ENCODE measurements at places on chromosomes 12 and 14. TPM values are rescaled to one million over a fixed set of nuclear protein-coding genes. Genes with fewer than 3 reads are reported as not detected.

Gene CIROP
- not detected for total RNA-seq

Gene GOLGA5
- total RNA-seq, result 14.7 TPM

Gene OR4N2
- total RNA-seq, result not detected

Gene C12orf56
- total RNA-seq, result not detected

Gene CISTR
- not detected for total RNA-seq

Gene KRT3
- not detected for total RNA-seq

Gene SERPINA9
- total RNA-seq, result not detected

Gene INHBE
- 0.81 TPM for total RNA-seq

Gene KLRG1
- total RNA-seq, result 5.2 TPM

Gene SDS
- total RNA-seq, result not detected

Gene NUAK1
- total RNA-seq, result not detected

Gene ARHGEF40
- not detected for total RNA-seq

Gene ADGRD1
- not detected for total RNA-seq

Gene RNF212B
- total RNA-seq, result not detected

Gene COL2A1
- not detected for total RNA-seq

Gene PTGDR
- total RNA-seq, result not detected

Gene EPYC
- not detected for total RNA-seq

Gene AICDA
- not detected for total RNA-seq

Gene BDKRB2
- 0.10 TPM for total RNA-seq

Gene NEUROD4
- total RNA-seq, result not detected

Gene ASCL1
- not detected for total RNA-seq

Gene UNC79
- 0.02 TPM for total RNA-seq

Gene FCF1
- 87.5 TPM for total RNA-seq

Gene DIP2B
- total RNA-seq, result 28.2 TPM

Gene GLT1D1
- total RNA-seq, result not detected

Gene ACOT2
- 2.9 TPM for total RNA-seq

Gene B3GNT4
- 0.67 TPM for total RNA-seq

Gene NGB
- total RNA-seq, result not detected

Gene LMNTD1
- total RNA-seq, result not detected

Gene SLC7A8
- total RNA-seq, result 1.1 TPM

Gene STON2
- 0.12 TPM for total RNA-seq

Gene KLRD1
- total RNA-seq, result 0.81 TPM

Gene METTL17
- total RNA-seq, result 90.9 TPM

Gene SAMD4A
- 4.7 TPM for total RNA-seq

Gene RND1
- 6.8 TPM for total RNA-seq

Gene HRK
- not detected for total RNA-seq

Gene HCAR3
- total RNA-seq, result not detected

Gene SIRT4
- total RNA-seq, result 3.7 TPM

Gene C12orf50
- total RNA-seq, result 0.07 TPM

Gene KRT85
- total RNA-seq, result not detected

Gene PAPLN
- total RNA-seq, result 1.0 TPM

Gene CCDC198
- total RNA-seq, result not detected

Gene TRAF3
- total RNA-seq, result 74.4 TPM

Gene SERPINA10
- not detected for total RNA-seq

Gene ITGA5
- total RNA-seq, result 17.9 TPM

Gene RPL10L
- total RNA-seq, result not detected

Gene TMEM106C
- total RNA-seq, result 226 TPM

Data from activated naive CD4-positive, alpha-beta T cell treated with anti-CD3 and anti-CD28 coated beads for 36 hours (primary cell).